ENCODE measurements at places on chromosomes 6 and 20. TPM values are rescaled to one million over a fixed set of nuclear protein-coding genes. Genes with fewer than 3 reads are reported as not detected.

DNA sequence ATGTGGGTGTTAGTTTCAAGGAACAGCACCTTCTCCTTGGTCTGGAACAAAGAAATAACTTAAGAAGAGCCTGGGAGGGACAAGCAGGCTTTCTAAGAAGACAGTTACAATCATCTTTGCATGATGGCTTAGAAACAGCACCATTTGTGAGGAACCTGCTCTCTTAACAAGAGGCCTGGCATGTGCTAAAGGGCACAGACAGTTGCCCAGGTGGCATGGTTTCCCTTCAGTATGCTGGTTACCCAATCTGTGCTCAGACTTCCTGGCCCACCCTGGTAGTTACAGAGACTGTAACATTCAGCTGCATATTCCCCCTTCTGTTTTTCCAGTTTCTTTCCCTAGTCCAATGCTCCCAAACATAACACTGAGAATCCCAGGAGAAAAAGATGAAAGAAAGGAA lies 84.0 kb downstream of the CHD6 start:
- no peak for DNase-seq

- DNase-seq, result no peak
Observed at GRCh38 chr6:134111062-134111677, 58.7 kb upstream of the SLC2A12 start.

DNA sequence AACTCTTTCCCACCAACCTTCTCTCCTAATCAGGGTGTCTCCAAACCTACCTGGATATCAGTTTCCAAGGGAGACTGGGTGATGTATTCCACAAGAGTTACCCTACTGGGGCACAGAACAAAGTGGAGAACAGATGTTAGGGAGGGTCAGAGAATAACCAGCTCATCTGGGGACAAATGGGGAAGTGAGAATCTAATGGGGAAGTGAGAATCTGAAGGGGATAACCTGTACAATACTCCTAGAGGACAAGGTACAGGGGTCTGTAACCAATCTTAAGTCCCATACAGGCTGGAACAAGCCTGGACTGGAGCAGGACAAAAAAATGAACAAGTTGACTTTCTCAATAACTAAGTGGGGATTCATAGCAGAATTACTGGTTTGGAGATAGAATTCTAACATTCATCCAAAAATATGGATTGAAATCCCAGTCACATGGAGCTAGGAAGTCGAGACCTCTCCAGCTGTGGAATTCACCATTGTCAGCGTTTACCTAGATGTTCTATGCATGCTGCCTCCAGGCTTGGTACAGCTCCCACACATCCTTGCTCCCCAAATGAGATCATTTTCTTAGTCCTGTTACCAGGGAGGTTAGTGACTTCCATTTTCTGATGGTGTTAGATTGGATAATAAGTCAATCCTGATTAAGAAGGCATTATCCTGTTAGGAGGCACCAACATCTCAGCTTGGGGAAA lies 214.8 kb upstream of the MOCS1 start:
- DNase-seq, result no peak

- no peak for DNase-seq
Observed at GRCh38 chr20:53100476-53100911, 128.3 kb downstream of the TSHZ2 start.

Gene GMPR
- total RNA-seq, result 4.3 TPM

All from left lobe of liver (tissue), 2 donors.